SJSA1 (cell line): ENCODE measurements at places on chromosomes 16 and 17. TPM values are rescaled to one million over a fixed set of nuclear protein-coding genes. Genes with fewer than 3 reads are reported as not detected.

The PSKH1 gene
- total RNA-seq: 6.4 and 10.6 TPM in 2 replicates

The KIF2B gene
- not detected in 2 replicates for total RNA-seq

The ZNF287 gene
- 4.5 and 6.4 TPM in 2 replicates for total RNA-seq

The JPH3 gene
- total RNA-seq: 0.11 TPM in 1 of 2 replicates, not detected in the other

The CFAP97D1 gene
- total RNA-seq: not detected in 2 replicates

The SPATA22 gene
- not detected in 2 replicates for total RNA-seq

The FOXL1 gene
- 39.4 and 43.2 TPM in 2 replicates for total RNA-seq

The SDR42E1 gene
- total RNA-seq: not detected in 2 replicates

The CLDN9 gene
- not detected in 2 replicates for total RNA-seq

The TRPV3 gene
- total RNA-seq: not detected in 2 replicates

The RHBDL1 gene
- 1.1 and 13.1 TPM in 2 replicates for total RNA-seq

The RAPGEFL1 gene
- total RNA-seq: 0.28 and 1.1 TPM in 2 replicates

The HSD17B2 gene
- 2.0 TPM in 1 of 2 replicates, not detected in the other for total RNA-seq

The LPO gene
- not detected in 2 replicates for total RNA-seq

The MYH3 gene
- 0.13 and 0.66 TPM in 2 replicates for total RNA-seq

The NPB gene
- 0.56 and 0.84 TPM in 2 replicates for total RNA-seq

The CRYM gene
- not detected in 2 replicates for total RNA-seq

The TMIGD1 gene
- not detected in 2 replicates for total RNA-seq

The KRTAP9-1 gene
- total RNA-seq: not detected in 2 replicates

The FOXN1 gene
- total RNA-seq: not detected in 2 replicates

The PTX4 gene
- total RNA-seq: not detected in 2 replicates

The C16orf96 gene
- total RNA-seq: not detected in 2 replicates

The SHCBP1 gene
- 71.9 and 85.8 TPM in 2 replicates for total RNA-seq
